ENCODE measurements at places on chromosomes 4 and X. TPM values are rescaled to one million over a fixed set of nuclear protein-coding genes. Genes with fewer than 3 reads are reported as not detected.

Gene TDO2
- 0.53 TPM for total RNA-seq

Gene PF4V1
- total RNA-seq: not detected

Gene ARR3
- not detected for total RNA-seq

Gene NHS
- total RNA-seq: 7.5 TPM

Gene ODAPH
- total RNA-seq: not detected

Gene CFI
- total RNA-seq: 9.3 TPM

Gene SULT1B1
- total RNA-seq: 3.0 TPM

Gene DUSP9
- total RNA-seq: not detected

Gene GPC4
- 1.1 TPM for total RNA-seq

Gene TMPRSS11D
- not detected for total RNA-seq

Gene CFP
- total RNA-seq: 0.13 TPM

Gene CENPVL3
- total RNA-seq: not detected

Gene PCSK1N
- not detected for total RNA-seq

Gene SYNPO2
- total RNA-seq: 1.6 TPM

Gene TMEM185A
- total RNA-seq: 22.9 TPM

Gene CCSER1
- total RNA-seq: under 0.01 TPM

Gene GPR143
- not detected for total RNA-seq

Gene GYPE
- 3.6 TPM for total RNA-seq

Gene POF1B
- not detected for total RNA-seq

Gene PSAPL1
- total RNA-seq: not detected

Gene MCF2
- 0.12 TPM for total RNA-seq

Gene SPANXC
- not detected for total RNA-seq

Gene TCEANC
- total RNA-seq: 3.2 TPM

Gene TEX28
- not detected for total RNA-seq

Gene CEP135
- 6.1 TPM for total RNA-seq

Gene NKX6-1
- total RNA-seq: not detected

Gene BEND2
- not detected for total RNA-seq

Gene MSX1
- 9.4 TPM for total RNA-seq

Gene HNRNPDL
- total RNA-seq: 140 TPM

Gene RRAGB
- 41.7 TPM for total RNA-seq

Gene CT45A7
- total RNA-seq: not detected

Gene DCHS2
- under 0.01 TPM for total RNA-seq

Gene ZAR1
- 0.06 TPM for total RNA-seq

Gene CTPS2
- 8.9 TPM for total RNA-seq

Gene PPM1K
- 18.7 TPM for total RNA-seq

Gene NLGN4X
- total RNA-seq: 2.0 TPM

Gene PLCXD1
- 7.5 TPM for total RNA-seq

Gene GLRA2
- total RNA-seq: not detected
